Trophoblast cell (in vitro differentiated cells and primary cell): ENCODE measurements at places on chromosomes 3 and 15.

DNA sequence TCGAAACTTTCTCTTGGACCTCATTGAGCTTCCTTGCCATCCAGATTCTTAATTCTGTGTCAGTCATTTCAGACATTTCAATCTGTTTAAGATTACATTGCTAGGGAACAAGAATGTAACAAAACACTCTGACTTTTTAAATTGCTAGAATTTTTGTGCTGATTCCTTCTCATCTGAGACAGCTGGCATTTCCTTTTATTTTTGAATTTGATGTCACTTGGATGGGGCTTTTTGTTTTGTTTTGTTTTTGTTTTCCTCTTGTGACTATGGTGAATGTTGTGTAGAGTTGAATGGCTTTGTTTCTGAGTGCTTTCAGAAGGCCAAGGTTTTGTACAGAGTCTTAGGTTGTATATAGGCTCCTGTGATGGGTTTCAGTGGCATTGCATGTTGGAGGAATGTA, 1129.3 kb downstream of the NAALADL2 start:
- peak; percentile 92 for DNase-seq

DNA sequence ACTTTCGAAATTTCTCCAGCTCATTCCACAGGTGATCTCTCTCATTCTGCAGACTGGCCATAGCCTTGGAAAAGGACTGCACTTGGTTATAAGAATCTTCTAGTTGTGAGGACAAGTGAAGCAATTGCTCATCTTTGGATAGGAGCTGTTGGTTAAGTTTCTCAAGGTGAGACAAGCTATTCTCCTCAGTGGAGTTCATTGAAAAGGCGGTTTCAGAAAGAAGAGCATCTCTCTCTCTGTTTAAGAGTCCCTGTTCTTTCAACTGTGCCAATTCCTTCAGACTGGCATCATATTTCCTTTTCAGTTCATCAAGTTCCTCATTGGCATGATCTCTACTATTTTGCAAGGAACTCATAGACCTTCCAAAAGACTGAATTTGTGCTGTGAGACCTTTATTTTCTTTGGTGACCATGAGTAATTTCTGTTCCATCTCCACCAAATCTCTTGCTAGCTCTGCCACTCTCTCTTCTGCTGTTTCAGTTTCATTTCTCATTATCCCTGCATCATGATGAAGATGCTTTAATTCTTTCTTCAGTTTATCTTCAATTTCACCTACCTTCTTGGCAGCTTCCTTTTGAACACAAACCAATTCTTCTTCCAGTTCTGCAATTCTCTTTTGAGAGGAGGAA, 30.2 kb upstream of the HCLS1 start:
- no peak for DNase-seq

DNA sequence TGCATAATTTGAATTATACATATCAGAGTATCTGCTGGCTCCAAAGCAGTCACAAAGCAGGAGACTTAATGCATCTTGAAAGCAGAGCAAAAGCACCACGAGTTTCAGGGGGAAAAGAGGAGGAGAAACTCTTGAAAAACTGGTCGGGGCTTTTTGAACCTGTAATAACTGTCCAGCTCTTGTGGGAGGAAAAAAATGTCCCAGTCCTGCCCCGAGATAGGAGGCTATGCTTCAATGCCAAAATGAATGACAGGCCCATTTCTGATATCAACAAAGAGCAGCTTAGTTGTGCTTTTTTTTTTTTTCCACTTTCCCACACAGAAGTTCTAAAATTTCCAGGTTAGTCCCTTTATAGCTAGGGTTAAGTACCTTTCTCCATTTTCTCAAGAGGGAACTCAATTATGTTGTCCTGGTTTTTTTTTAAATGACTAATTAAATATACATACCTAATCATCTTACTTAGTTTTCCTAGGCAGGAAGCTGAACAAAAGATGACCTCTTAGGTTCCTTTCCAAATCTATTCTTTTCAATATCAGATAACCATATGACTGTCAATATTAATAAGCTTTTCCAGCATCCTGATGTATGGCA, 120.2 kb downstream of the TFDP2 start:
- DNase-seq: no peak

DNA sequence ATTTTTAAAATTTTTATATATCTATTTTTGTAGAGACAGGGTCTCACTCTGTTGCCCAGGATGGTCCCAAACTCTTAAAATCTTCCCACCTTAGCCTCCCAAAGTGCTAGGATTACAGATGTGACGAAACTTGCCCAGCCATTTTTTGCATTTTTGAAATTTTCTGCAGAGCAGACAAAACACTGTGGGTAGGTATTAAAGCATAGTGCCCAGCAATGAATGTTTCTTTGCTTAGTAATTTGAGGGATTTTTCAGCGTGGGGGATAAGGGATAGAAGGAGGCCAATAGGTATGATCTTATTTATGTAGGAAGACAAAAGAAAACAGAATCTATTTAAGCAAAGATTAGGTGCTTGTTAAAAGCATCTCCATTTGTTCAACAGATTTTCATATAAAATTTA, 446.8 kb upstream of the DPH6 start:
- DNase-seq: peak; percentile 4
